Left ventricle myocardium inferior (tissue), 1 donor: ENCODE measurements at places on chromosomes 12 and 14. TPM values are rescaled to one million over a fixed set of nuclear protein-coding genes. Genes with fewer than 3 reads are reported as not detected.

Gene LRRIQ1
- 0.22 TPM for total RNA-seq

Gene KRT77
- total RNA-seq, result not detected

Gene KCNMB4
- 1.4 TPM for total RNA-seq

Gene BEST3
- 0.80 TPM for total RNA-seq

Gene ESPL1
- 0.36 TPM for total RNA-seq

Gene SLC6A15
- total RNA-seq, result not detected

Gene SERPINA5
- 2.1 TPM for total RNA-seq

Gene ABHD12B
- total RNA-seq, result not detected

Gene DIP2B
- total RNA-seq, result 13.2 TPM

Gene SLC39A5
- not detected for total RNA-seq

Gene MARCHF9
- 13.8 TPM for total RNA-seq

Gene C1QL4
- not detected for total RNA-seq

Gene KITLG
- total RNA-seq, result 8.6 TPM

Gene IFNG-AS1
- total RNA-seq, result 0.58 TPM

Gene GLI1
- 0.93 TPM for total RNA-seq

Gene RFX4
- not detected for total RNA-seq

Gene CCND2
- total RNA-seq, result 283 TPM

Gene CISTR
- 2.1 TPM for total RNA-seq

Gene LMNTD1
- total RNA-seq, result not detected

Gene C12orf54
- not detected for total RNA-seq

Gene RDH16
- total RNA-seq, result 0.19 TPM

Gene HELB
- 1.3 TPM for total RNA-seq

Gene SELPLG
- 3.4 TPM for total RNA-seq

Gene KRT7
- total RNA-seq, result not detected

Gene ASB2
- 251 TPM for total RNA-seq

Gene NRXN3
- total RNA-seq, result 1.2 TPM

Gene KRT2
- not detected for total RNA-seq

Gene GLTP
- 20.0 TPM for total RNA-seq

Gene HAL
- total RNA-seq, result not detected

Gene MYL2
- 33,375 TPM for total RNA-seq

Gene SIRT4
- total RNA-seq, result 6.5 TPM

Gene SALL2
- 3.4 TPM for total RNA-seq

Gene PDE6H
- total RNA-seq, result not detected

Gene PIGH
- 12.8 TPM for total RNA-seq

Gene CLECL1
- not detected for total RNA-seq

Gene FAM161B
- 4.7 TPM for total RNA-seq

Gene SLCO1B1
- total RNA-seq, result not detected

Gene CNOT2
- total RNA-seq, result 33.0 TPM

Gene GARIN6
- total RNA-seq, result not detected

Gene TNFAIP2
- 40.1 TPM for total RNA-seq

Gene FAM90A1
- 0.30 TPM for total RNA-seq
